ENCODE measurements at places on chromosomes 12 and 14.

DNA sequence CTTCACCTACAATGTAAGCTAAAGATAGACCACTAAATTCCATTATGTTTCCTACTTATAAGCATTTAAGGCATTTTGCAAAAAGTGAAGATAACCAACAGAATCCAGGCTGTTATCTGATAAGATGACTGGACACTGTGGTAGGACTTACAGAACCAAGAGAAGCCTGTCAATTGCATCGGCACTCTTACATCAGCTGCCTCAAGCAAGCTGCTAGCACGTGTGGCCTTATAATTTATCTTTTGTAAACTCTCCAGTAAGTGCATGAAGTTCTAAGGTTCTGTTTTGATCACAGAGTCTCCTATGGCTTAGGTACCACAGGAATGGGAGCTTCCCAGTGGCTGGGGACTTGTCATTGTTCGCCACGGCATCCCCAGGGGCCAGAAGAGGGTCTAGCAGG, 88.7 kb downstream of the TRAFD1 start:
- no peak for DNase-seq

GRCh38 chr12:51906430-51907082, 748 bp upstream of the ACVRL1 start:
- no peak for DNase-seq

DNA sequence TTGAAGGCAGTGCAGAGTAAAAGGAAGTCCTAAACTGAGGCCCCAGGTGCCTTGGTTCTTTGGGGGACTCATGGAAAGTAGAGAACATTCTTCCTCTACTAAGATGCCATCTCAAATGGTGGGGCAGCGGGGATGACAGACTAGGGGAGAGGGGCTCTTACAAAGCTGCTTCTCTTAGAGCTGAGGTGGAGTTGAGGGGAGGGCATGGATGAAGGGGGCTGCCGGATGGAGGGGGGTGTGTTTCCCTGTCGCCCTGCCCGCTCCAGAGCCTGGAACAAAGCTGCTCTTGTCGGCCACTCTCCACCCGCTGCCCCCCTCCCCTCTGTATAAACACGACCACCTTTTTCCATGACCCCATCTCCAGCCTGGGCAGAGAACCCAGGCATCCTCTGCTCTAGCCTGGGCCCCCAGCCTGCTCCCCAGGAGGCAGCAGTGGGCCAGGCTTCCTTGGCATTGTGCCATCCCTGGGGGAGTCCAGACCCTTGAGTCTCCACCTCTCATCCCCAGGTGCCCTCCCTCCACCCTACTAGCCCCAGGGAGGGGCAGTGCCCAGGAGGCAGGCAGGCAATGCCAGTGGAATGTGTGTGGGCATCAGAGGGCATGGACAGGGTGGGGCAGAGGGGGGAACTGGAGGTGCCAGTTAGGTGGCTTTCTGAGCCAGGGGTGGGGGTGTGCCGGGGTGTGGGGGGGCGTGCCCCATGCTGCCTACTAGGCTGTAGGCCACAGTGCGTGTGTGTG, 1.7 kb downstream of the RARG start:
- DNase-seq = no peak

GRCh38 chr12:113634982-113635381, 163.3 kb upstream of the LHX5 start:
- no peak for DNase-seq

DNA sequence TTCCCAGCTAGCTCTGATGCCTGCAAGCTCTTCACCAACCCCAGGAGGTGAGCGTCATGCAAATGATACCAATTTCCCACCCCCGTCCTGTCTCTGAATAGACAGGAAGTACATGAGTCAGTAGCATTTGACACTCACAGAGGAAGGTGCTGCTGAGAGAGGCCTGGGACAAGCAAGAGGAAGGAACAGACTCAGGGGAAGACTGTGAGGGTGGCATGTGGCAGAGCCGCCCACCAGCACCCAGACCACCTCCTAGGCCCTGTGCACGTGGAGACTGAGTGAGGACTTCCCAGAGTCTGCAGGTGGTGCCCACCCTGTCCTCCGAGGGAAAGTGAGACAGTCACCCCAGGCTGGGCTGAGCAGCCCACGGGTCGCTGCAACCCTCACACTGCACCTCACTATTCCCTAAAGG, 199.5 kb upstream of the SFSWAP start:
- no peak for DNase-seq

GRCh38 chr12:55663391-55663790, 26.7 kb downstream of the OR10P1 start:
- no peak for DNase-seq
